ENCODE measurements at places on chromosomes 7 and 10. TPM values are rescaled to one million over a fixed set of nuclear protein-coding genes. Genes with fewer than 3 reads are reported as not detected.

DNA sequence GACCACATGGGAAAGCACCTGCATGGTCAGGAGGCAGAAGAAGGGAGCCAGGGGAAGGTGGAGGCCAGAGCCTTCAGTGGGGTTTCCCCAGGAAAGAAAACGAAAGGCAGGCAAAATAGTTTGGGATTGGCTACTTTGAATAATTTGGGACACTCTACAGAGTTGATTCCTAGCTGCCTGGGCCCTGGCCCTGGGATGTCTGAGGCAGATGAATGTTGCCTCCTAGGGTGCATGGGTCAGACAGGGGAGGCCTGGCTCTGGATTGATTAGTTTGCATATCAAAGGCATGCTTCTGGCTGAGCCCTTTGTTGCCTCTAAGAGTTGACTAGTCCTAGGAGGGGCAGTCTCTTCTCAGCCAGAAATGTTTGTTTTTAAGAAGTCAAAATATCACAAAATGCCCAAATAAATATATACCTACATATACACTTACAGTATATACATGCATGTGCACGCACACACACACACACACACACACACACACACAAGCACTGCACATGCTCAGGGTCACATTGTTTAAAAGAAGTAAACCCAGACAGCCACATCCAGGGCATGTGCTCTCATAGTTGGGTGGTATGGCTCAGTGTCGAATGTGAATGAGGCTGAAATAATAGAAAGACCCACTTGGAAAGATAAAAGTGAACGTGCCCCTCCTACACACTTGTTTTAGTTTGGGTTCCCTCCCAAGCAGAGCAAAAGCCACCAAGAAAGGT is 184.2 kb downstream of the GPAM start:
- DNase-seq = no peak
- no peaks in the 10 kb centered on the region for H3K4me1 ChIP-seq
- no peak overlapping the region for H3K4me3 ChIP-seq
- H3K27me3 ChIP-seq = peaks cover 10% of the 10 kb centered on the region
- no peak overlapping the region for H3K27ac ChIP-seq
- no peaks in the 10 kb centered on the region for H3K36me3 ChIP-seq

DNA sequence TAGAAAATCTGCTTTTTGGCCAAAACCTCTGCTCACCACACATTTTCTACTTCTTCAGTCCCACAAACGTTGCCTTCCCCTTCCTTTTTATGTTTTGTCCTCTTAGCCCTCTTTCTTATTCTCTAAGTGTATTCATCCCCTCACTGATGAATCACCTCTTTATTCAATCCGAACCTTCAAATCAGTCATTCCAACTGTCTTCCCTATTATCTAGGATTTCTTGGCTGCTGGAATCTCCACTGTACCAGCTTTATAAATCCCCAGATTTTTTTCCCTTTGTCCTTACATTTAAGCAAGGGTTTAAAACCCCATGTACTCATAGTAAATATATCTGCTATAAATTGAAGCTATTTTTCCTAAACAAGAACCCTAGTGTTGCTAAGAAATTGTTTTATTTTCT is 176.9 kb downstream of the SEMA3A start:
- no peaks in the 10 kb centered on the region for H3K27me3 ChIP-seq
- no peak overlapping the region for H3K4me3 ChIP-seq
- H3K36me3 ChIP-seq = no peaks in the 10 kb centered on the region
- no peak overlapping the region for H3K27ac ChIP-seq
- DNase-seq = no peak

- peaks cover 30% of the 10 kb centered on the region for H3K36me3 ChIP-seq
- H3K27me3 ChIP-seq = no peaks in the 10 kb centered on the region
- no peaks in the 10 kb centered on the region for H3K4me1 ChIP-seq
- H3K4me3 ChIP-seq = no peak overlapping the region
- H3K27ac ChIP-seq = no peak overlapping the region
Measured at GRCh38 chr10:31507427-31507826, 188.4 kb downstream of the ZEB1 start.

- peaks cover 7% of the 10 kb centered on the region for H3K4me1 ChIP-seq
- peaks cover 4% of the 10 kb centered on the region for H3K27me3 ChIP-seq
- no peak overlapping the region for H3K27ac ChIP-seq
Measured at GRCh38 chr10:27701938-27702537, 43.6 kb downstream of the MKX start.

GRCh38 chr10:32981760-32982159 is 23.7 kb upstream of the ITGB1 start:
- peaks cover 25% of the 10 kb centered on the region for H3K4me1 ChIP-seq
- no peak overlapping the region for H3K4me3 ChIP-seq
- no peaks in the 10 kb centered on the region for H3K27me3 ChIP-seq
- peak overlapping the region; percentile 76 for H3K27ac ChIP-seq
- no peaks in the 10 kb centered on the region for H3K36me3 ChIP-seq

GRCh38 chr10:128296253-128297007 is 170.2 kb upstream of the MKI67 start:
- no peak overlapping the region for H3K4me3 ChIP-seq
- no peak for DNase-seq
- peaks cover 23% of the 10 kb centered on the region for H3K27me3 ChIP-seq

DNA sequence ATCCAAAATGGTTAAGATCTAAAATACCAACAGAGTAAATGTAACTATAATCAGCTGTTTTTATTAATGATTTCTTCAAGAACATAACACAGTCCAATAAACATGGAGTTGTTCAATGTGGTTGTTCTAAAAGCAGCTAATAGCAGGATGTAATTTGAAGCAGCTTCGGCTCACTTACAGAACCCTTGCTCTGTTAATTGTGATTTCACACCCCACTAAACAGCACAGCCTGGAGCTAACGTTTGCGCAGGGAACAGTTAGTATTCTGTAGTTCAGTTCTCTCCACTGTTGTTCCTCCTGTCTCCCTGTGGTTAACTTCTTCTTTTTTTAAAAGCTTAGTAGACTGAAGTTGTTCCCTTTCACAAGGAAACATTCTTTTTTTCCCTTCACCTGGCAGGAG is 104.0 kb downstream of the GRM3 start:
- no peak overlapping the region for H3K4me3 ChIP-seq
- H3K36me3 ChIP-seq = no peaks in the 10 kb centered on the region
- no peak overlapping the region for H3K27ac ChIP-seq
- DNase-seq = no peak

DNA sequence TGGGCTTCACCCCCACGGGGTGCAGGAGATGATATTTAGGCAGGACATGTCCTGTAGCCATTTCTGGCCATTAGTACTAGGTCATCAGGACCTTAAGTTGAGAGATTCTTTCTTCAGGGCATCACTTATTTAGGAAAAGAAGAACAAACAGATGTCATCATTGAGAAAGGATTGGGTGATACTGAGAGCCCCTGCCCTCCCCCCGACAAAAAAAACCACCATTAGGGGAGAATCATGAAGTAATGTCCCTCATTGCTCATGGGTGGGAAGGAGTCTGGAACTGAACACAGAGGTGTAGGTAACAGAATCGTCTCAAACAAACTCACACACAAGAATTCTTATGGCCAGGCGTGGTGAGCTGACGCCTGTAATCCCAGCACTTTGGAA is 6.4 kb upstream of the ORAI2 start:
- H3K4me1 ChIP-seq = peaks cover 7% of the 10 kb centered on the region
- H3K27ac ChIP-seq = no peak overlapping the region
- peaks cover 24% of the 10 kb centered on the region for H3K36me3 ChIP-seq
- DNase-seq = no peak
- H3K27me3 ChIP-seq = no peaks in the 10 kb centered on the region

DNA sequence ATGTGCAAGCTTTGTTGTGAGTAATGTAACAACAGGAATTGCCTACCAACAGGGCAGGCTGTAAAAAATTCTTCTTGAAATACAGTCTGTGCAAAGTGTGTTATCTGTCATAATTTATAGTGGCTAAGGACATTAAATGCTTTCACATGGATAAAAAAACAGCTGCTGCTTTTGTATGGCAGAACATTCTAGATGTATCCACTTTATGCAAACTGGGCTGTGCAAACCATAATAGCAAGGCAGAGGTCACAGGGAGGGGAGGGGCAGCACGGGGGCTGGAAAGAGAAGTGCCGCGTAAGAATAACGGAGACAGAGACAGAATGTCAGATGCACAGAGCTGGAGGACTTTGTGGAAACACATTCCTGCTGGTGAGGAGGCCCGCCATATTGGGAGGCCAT is 86.1 kb downstream of the VOPP1 start:
- H3K4me1 ChIP-seq = peaks cover 11% of the 10 kb centered on the region
- H3K4me3 ChIP-seq = no peak overlapping the region
- H3K27me3 ChIP-seq = no peaks in the 10 kb centered on the region
- H3K36me3 ChIP-seq = peaks cover 7% of the 10 kb centered on the region
- no peak for DNase-seq
- H3K27ac ChIP-seq = no peak overlapping the region

GRCh38 chr10:93438613-93439253 is 43.4 kb downstream of the MYOF start:
- H3K27me3 ChIP-seq = no peaks in the 10 kb centered on the region
- peak; percentile 45 for DNase-seq
- peak overlapping the region; percentile 57 for H3K4me3 ChIP-seq
- H3K27ac ChIP-seq = peak overlapping the region; percentile 100
- H3K36me3 ChIP-seq = no peaks in the 10 kb centered on the region
- peaks cover 81% of the 10 kb centered on the region for H3K4me1 ChIP-seq

GRCh38 chr7:139540203-139540602 is 16.7 kb downstream of the CLEC2L start:
- no peak for DNase-seq
- H3K4me1 ChIP-seq = no peaks in the 10 kb centered on the region
- H3K36me3 ChIP-seq = no peaks in the 10 kb centered on the region

- no peaks in the 10 kb centered on the region for H3K36me3 ChIP-seq
- H3K27ac ChIP-seq = no peak overlapping the region
- DNase-seq = no peak
- H3K27me3 ChIP-seq = no peaks in the 10 kb centered on the region
- no peaks in the 10 kb centered on the region for H3K4me1 ChIP-seq
- H3K4me3 ChIP-seq = no peak overlapping the region
Measured at GRCh38 chr7:125506331-125506730, 576.7 kb upstream of the POT1 start.

DNA sequence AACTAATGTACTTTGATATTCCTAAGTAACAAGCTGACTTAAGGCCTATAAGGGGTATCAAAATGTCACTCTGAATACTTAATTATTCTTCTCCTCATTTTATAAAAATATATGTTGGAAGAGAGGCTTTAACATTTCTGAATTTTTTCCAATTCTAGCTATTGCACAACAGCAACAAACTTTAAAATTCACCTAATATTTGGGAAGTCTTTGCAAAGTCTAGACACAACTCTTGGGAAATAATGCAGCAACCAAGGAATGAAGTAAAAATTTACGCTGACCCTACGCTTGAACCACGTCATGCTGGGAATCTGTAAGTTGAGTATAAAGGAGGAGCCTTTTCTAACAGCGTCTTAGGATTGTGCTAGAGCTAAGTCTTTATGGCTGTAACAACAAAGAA is 243.9 kb upstream of the IMMP2L start:
- H3K27me3 ChIP-seq = no peaks in the 10 kb centered on the region
- H3K4me3 ChIP-seq = no peak overlapping the region
- peaks cover 15% of the 10 kb centered on the region for H3K4me1 ChIP-seq
- DNase-seq = no peak
- H3K27ac ChIP-seq = no peak overlapping the region
- H3K36me3 ChIP-seq = peaks cover 34% of the 10 kb centered on the region

DNA sequence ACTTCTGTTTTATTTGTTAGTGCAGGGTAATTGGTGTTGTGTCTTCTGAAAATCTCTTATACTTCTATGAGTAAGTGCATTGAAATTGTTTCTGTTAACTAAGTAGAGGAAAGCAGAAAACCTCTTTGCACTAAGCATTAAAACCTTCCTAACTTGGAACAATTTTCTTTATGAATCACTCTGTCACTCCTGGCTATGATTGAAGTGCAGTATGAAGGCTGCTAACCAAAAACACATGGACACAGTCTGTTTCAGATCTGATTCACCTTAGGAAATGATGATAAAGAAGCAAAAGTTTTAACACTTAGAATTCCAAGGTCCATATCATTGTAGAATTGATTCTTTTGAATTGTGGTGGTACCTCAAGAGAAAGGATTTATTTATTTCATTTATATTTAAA is 41.9 kb downstream of the MET start:
- no peaks in the 10 kb centered on the region for H3K27me3 ChIP-seq
- H3K4me1 ChIP-seq = peaks cover 34% of the 10 kb centered on the region
- no peak overlapping the region for H3K4me3 ChIP-seq
- no peak overlapping the region for H3K27ac ChIP-seq
- DNase-seq = no peak

Gene LBX1
- total RNA-seq = not detected

Gene BICC1
- 9.3 TPM for total RNA-seq

Gene FAM107B
- total RNA-seq = 23.5 TPM

Gene INA
- total RNA-seq = 1.1 TPM

Gene SLC39A12
- total RNA-seq = not detected

Gene IDI2
- total RNA-seq = not detected

All from mesothelial cell of epicardium (in vitro differentiated cells).